ENCODE measurements at places on chromosomes 11 and 22.
A peak's percentile ranks its signal among the peaks of the same experiment; 100 is the strongest.

GRCh38 chr11:101759771-101760450 is 154.9 kb upstream of the CEP126 start:
- no peak for DNase-seq

GRCh38 chr22:42817556-42817955 is 39.5 kb downstream of the ARFGAP3 start:
- no peak for DNase-seq

GRCh38 chr11:13338019-13338426 is 60.4 kb downstream of the BMAL1 start:
- DNase-seq: no peak

DNA sequence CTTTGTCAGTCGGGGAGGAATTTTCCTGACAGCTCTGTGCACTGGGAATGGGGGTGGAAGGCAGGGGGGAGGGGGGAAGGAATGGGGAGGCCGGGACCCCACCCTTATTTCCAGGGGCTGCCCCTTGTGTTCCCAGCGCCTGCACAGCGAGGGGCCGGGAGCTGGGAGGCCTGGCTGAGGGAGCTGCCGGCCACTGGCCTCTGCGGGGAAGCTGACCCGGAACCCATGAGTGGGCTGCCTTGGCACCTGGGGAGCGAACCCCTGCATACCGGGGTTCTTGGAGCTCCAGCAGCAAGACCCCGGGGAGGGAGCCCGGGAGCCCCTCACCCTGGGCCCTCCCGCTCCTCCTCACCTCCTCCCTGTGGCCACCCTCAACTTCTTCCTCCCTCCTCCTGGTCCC is 3.5 kb downstream of the H19 start:
- DNase-seq: no peak

GRCh38 chr11:128398517-128399250 is 188.7 kb downstream of the ETS1 start:
- DNase-seq: no peak

DNA sequence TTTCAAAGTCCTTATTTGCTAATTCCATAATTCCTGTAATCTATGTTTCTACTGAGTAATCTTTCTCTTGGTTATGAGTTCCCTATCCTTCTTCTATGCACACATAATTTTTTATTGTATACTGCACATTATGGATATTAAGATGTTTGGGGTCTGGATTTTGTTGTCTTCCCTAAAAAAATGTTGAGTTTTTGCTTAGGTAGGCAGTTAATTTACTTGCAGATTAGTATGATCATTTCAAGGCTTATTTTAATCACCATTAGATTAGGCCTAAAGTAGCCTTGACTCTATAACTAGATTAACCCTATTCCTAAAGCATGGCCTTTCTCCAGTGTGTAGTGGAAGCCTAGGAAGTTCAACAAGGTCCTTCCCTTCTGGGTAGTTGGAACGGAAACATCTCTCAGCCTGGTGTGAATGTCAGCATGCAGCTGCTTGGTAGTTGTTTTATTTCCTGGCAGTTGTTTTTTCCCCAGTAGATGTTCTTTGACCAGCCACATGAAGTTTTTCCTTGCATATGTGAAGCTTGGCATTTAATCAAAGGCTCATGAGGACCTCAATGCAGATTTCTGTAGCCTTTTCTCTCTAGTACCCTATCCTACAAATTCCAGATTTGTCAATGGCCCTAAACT is 419.3 kb upstream of the NARS2 start:
- no peak for DNase-seq

GRCh38 chr11:10680956-10681487 is 12.5 kb downstream of the IRAG1 start:
- no peak for DNase-seq

DNA sequence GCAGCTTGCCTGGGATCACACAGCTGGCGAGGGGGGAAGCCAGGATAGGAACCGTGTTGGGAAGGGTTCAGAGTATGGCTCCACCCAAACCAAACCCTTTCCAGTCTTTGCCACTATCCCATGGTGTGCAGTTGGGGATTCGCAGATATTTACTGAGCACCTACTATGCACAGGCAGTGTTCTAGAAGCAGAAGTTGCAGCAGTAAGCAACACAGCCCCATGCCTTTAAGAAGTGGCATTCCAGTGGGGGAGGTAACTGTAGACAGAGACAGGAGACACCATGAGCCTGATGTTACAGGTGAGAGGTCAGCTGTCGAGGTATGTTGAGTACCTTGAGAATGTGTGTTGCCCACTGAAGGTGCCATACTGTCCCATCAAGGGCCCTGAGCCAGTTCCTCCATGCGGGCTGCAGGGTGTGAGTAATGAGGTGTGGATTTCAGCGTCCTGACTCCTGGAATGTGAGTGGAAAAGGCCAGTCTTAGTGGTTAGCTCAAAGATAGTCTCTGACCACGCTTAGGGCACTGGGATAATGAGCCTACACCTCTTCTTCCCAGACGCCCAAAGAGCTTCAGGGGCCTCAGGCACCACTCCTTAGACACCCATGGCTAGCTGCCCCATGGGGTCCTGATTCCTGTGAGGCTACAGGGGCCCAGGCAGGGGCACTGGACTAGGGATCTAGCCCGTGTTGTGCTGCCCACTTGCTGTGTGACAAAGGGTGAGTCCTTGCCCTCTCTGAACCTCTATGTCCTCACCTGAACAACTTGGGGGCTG is 71.8 kb upstream of the TP53I11 start:
- no peak for DNase-seq

DNA sequence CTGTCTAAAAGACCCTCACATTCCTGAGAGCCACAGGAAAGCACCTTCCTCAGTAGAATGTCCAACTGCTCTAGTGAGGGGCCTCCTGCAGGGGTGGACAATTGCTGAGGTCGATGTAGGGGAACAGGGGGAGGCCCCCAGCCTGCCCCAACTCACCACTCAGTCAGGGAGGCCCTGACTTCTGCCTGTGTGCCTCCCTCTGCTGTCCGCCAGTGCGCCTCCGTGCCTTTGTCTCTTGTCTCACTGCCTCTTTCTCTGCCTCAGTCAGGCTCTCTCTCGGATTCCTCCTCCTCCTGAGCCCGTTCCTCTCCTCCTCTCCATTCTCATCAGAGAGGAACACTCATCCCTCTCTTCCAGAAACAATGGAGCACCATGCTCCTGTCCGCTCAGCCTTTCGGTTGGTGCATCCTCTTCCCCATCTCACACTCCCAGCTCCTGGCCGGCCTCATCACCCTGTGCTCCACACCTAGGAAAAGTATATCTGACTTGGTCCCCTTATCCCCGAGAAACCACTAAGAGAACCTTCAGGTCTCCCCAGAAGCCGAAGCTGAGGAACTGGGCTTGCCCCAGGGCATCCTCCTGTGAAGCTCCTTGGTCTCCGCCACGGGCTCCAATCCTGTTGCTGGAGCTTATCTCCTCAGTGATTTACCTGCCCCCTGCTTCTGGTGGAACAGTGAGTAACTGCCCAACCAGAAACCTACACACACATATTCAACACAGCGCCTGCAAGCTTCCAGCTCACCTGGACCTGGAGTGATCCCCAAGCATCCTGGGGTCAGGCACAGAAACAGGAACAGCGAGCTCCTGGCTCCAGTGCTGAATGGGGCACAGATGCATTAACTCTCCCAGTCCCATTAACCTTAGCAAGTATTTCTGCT is 2.3 kb downstream of the B3GAT1 start:
- no peak for DNase-seq

DNA sequence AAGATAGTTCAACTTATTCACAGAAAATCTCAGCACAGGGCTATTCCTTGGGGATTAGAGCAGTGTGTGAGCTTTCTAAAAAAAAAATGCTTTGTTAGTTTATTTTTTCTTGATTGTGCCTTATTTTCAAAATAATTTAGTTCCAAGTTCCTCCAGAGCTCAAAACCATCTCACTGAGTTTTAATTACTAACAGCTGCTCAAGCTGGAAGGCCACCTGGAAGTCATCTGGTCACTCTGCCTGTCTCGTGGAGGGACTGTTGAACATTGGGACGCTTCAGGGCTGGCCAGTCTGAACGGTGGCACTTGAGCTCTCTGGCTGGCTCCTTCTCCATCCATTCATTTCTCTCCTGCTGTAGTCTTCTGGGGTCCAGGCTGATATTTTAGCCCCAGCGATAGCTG is 4.0 kb downstream of the OR51E1 start:
- DNase-seq: no peak

GRCh38 chr22:27785831-27786230 is 15.7 kb downstream of the MN1 start:
- no peak for DNase-seq

DNA sequence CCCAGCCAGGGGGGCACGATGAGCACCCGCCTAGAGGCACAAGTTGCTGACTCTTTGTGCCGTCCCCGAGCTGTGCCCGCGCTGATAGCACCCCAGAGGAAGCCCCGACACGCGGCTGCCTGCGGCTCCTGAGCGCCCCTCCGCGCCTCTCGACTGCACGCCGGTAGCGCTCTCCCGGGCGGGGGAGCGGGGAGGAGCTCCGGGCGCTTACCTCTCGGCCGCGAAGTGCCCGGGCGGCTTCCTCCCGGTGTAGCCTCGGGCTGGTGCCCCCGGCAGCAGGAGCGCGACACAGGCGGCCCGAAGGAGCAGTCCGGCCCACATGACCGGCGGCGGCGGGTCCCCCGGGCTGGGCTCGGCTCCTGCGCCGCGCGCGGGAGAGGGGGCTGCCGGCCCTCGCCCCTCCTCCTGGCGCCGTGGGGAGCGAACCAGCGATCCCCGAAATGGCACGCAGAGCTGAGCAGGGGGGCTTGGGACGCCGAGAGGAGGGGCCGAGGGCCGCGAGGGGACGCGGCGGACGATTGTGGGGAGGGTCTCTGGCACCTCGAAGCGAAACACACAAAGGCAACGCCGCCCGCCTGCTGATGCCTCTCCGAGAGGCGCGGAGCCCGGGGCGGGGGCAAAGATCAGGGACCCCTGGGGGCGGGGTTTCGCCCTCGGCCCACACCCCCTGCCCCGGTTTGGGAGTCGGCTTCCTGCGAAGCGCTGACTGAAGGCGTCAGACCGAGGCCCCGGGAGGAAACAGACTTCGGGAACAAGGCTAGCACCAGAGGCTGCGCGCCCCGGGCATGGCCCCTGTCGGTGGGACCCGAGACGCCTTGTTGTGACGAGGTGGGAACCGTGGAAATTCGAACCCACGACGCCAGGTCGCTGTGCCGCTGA is at the start of gene VWCE:
VWCE (minus strand) TSS at position 600 of the 879 bp plus-strand sequence; CDS start at position 321, 279 bp downstream.
- DNase-seq: peak; percentile 66

GRCh38 chr22:37844904-37845329 is 783 bp upstream of the ANKRD54 start:
- DNase-seq: no peak

DNA sequence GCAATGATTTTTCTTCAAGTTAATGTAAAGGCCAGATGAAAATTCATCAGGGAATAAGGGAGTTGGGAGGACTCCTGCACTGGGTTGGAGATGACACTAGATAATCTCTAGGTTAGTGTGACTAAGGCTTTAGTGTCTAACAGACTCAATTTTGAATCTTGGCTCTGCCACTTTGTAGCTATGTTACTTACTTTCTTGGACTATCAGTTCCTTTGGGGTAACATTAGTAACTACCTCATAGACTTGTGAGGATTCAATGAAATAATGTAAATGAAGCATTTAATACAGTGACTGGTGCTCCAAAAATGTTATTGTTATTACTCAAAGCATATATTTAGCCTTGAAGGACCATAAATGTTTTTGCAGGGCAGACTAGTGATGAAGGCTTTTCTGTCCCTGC is 9.6 kb upstream of the CCDC89 start:
- no peak for DNase-seq

- no peak for DNase-seq
These were observed 118.3 kb downstream of the CD44 start for GRCh38 chr11:35257281-35257680.

DNA sequence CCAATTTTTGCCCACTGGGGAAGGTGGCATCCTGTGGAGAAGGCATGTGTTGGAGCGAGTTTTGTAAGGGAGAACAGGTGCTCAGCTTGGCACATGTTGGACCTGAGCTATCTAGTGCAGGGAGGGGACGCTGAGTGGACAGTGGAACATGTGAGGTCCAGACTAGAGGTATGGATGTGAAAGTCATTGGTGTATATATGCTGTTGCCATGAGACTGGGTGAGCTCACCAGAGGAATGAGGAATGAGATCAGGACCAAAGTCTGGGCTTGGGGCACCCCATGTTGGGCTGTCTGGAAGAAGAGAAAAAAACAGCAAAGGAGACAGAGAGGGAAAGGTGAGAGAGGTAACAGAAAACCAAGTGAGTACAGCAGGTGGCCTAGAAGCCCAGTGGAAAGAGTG is 12.3 kb upstream of the SYT7 start:
- no peak for DNase-seq

GRCh38 chr11:20097319-20098221 is 62.7 kb downstream of the DBX1 start:
- DNase-seq: no peak

GRCh38 chr11:133747409-133747808 is 97.9 kb downstream of the SPATA19 start:
- DNase-seq: no peak

GRCh38 chr11:77058900-77059299 is 7.9 kb upstream of the CAPN5 start:
- DNase-seq: no peak

- DNase-seq: no peak
These were observed 475 bp upstream of the AIP start for GRCh38 chr11:67482275-67482826.

DNA sequence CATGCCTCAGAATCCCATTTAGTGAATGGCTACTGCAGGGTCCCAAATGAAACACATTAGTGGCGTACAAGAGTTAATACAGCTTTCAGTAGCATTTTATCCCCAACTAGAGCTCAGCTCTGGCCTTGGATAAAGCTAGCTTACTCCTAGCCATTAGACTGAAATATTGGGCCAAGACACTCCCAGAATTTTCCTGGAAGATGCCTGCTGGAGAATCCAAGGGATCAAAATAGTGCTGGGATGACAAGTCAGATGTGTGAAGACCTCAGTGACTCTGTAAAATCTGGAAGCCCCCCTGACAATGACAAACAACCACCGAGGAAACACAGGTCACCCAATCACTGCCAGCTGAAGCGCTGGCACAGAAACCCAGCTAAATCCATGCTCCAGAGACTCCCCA is 303.1 kb upstream of the SORL1-AS1 start:
- DNase-seq: no peak

DNA sequence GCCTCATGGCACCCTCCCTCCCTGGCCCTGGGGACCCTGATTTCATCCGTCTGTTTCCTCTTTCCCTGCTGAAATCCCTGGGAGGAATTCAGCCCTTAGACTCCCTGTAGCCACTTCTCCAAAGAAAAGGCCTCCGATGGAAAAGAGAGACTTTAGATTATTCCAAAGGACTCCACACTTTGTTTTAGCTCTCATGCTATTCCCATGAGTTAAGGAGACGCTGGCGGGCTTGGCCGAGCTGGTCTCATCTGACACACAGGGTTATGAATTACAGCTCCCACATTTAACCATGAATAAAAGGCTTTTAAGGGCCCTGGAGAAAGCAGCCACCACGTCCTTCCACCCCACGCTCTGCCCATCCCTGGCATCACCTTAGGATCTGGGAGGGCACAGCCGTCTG is 57.0 kb downstream of the ANO1 start:
- no peak for DNase-seq
